ENCODE measurements at places on chromosomes 1 and 21.
A peak's percentile ranks its signal among the peaks of the same experiment; 100 is the strongest.

DNA sequence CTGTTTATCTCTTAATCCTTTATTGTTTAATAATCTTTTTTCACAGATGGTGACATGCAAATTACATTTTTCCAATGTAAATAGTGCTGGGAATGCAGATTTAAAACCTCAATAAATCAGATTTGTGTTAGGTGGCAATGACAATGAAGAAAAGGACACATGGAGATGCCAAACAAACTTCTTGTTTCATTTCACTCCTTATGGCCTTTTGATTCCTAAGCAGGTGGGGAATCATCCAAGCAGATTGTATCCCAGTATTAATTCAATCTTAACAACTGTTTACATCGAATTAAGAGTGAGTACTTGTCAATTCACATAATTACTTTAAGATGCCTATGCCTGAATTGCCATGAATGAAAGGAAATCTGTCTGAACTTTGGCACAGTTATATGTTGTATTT lies 98.9 kb upstream of the RGS18 start:
- DNase-seq: no peak

DNA sequence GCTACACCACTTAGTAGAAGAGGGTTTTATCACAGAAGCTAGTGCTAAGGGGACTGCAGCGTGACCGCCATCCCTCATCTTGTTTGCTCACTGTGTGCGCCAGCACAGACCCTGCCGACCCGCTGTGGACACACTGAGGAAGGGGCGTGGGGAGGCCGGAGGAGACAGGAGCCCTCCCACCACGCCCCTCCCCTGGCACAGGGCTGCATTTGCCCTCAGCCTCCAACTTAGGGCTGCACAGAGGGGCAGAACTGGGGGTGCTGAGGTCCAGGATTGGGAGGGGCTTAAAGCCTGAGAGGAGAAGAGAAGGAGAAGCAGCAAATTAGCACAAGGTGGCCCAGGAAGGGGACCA lies 37.2 kb downstream of the RRP1 start:
- DNase-seq: no peak

DNA sequence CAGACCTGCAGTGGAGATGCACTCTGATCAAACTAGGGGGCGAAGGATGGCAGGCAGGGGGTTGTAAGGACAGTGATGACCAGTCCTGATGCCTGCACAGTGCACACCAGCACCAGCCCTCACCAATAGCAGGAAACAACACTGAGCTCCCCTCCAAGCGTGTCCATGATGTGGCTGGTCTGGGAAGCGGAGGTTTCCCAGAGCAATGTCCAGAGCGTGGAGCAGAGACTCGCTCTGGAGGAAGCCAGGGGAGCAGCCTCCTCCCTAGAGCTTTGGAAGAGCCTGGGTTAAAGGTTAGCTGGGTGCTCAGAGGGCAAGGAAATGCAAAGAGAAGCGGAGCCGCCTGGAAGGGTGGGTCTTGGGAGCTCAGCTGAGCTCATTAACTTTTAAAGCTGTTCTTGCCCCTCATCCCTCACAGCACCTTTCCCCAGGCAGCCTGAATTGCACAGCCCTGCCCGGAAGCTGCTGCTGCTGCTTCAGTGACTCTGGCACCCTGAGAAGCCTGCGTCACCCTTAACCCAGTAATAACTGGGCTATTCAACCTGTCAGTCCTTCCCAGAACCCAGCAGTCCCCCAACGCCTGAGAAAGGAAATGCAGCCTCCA lies 162.2 kb upstream of the RAB4A start:
- DNase-seq: no peak

DNA sequence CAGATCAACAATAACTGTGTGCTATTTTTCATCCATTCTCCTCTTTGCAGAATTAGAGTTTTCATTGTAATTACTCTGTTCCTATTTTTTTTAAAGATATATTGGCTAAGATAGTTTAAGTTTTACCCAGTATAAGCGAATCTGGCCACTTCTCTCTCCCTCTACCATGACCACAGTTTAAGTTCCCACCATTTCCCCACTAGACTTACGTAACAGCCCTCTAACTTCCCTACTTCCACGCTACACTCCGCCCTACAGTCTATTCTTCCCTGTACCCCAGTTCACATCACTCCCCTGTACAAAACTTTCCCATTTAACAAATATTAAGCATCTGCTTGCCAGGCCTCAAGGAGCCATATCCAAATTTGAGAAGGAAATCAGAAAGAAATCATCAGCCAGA lies 16.5 kb downstream of the CTSK start:
- no peak for DNase-seq

GRCh38 chr1:65940126-65940525 lies 147.4 kb downstream of the PDE4B start:
- DNase-seq: no peak

GRCh38 chr21:29704719-29705118 lies 235.1 kb downstream of the GRIK1 start:
- no peak for DNase-seq

GRCh38 chr1:156478250-156478627 lies 22.3 kb downstream of the MEF2D start:
- DNase-seq: no peak

GRCh38 chr1:212677136-212677535 lies 22.5 kb downstream of the BATF3 start:
- DNase-seq: no peak

GRCh38 chr1:221795380-221795779 lies 53.5 kb upstream of the DUSP10 start:
- no peak for DNase-seq

GRCh38 chr1:65650682-65651081 lies 142.0 kb upstream of the PDE4B start:
- no peak for DNase-seq

DNA sequence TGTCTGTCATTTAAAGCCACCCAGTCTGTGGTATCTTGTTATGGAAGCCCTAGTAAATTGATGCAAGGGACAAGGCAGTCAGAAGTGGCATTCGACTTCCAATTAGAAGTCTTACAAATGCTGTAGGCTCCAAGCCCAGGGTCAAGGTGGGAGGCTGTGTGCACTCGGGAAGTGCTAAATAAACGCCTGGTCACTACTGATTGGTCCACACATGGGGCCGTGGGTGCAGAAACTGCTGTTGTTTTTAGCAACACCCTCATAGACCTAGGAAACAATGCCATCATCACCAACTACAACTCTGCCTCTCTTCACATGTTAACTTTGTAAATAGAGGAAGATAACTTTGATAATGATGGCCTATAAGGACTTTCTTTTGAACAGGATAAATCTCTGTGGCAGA lies 20.2 kb upstream of the ZBTB21 start:
- DNase-seq: no peak

- DNase-seq: no peak
These were observed 23.3 kb upstream of the BTG2 start for GRCh38 chr1:203281851-203282661.

DNA sequence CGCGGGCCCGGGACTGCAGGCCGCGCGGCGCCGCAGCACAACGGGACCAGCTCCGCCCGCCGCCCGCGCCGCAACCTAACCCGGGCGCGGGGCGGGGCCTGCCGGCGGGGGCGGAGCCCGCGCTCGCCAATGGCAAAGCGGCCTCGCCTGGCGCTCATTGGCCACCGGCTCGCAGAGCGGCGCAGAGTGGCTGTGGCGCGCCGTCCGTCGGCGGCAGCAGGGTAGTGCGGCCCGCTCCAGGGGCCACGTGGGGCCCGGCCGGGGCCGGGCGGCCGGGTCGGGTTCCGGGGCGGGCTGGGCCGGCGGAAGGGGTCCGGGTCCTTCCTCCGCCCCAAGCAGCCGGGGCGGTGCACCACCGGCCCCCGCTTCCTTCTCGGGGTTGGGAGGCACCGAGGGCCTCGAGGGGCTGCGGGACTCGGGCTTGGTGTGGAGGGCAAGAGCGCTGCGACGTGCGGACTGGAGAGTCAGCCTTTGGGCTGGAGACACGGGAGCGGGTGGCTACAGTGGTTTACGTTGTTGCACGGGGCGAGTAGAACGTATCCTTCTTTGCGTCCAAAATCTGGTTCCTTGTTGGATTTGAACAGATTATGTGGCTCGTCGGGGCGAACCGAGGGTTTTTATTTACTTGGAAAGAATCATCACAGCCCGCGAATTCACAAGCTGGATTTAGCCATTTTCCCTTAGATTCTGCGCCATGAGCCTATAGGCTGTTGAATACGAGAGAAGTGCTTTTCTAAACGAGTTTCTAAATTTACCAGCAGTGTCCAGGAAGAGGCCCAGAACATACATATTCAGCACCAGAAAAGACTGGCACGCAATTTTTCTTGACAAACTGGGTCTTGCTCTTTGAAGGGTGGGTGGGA lies at the start of gene SRM:
TSS of gene SRM (minus strand) at position 51 of the 863 bp plus-strand sequence. CDS start 75 bp downstream, outside the sequence.
- peak; percentile 52 for DNase-seq

DNA sequence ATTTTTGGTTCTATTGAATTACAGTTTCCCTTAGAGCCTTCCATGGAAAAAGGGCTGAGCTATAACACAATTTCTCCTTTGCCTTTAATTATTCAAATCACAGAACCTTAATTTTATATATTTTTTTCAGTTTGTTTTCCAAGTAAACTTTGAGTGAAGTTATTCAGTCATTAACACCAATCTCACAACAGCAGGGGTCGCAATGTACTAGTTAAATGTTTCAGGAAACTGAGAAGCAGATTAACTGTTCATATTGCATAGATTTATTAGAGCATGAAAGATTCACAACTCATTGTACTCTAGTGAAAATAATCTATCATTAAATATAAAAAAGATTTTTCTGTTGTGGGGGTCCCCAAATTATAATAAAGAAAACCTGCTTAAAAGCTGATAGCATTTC lies 64.1 kb downstream of the KIFAP3 start:
- DNase-seq: no peak

DNA sequence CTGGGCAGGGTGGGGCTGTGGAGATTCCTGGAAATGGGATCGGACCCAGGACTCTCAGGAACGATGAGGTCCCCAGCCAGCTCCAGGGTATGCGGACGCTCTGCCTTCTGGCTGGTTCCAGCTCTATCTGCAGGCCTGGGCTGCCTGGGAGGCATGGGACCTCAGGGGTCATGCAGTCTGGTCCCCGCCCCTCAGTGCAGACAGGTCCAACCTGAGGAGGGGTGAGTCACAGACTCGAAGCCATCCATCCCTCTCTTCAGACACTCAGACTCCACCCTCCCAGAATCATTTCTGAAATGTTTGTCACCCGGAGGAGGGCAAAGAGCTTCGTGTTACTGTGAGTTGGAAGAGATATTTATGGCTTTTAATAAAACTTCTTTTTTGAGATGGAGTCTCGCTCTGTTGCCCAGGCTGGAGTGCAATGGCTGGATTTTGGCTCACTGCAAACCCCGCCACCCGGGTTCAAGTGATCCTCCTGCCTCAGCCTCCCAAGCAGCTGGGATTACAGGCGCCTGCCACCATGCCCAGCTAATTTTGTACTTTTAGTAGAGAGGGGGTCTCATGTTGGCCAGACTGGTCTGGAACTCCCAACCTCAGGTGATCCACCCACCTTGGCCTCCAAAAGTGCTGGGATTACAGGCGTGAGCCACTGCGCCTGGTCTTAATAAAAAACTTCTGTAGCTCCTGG lies 5.9 kb upstream of the MYOM3 start:
- DNase-seq: no peak

GRCh38 chr1:38118976-38119375 lies 72.4 kb upstream of the POU3F1 start:
- no peak for DNase-seq

DNA sequence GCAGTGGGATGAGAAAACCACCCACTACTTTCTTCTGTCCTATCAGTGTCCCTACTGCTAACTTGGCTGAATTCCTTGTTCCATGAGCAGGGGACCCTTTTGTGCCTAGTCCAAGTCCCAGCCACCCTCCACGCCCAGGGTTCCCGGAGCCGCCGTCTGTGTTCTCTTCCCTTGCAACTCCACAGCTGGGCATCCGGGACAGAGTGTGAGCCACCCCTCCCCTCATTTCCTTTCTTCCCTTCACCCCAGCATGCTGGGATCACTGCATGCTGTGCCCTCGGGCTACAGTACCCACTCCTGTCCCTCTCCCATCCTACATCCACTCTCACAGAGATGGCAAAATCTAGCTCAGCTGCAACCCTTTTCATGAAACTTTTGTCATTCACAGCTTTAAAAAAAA lies 44.5 kb downstream of the PGBD5 start:
- DNase-seq: no peak

DNA sequence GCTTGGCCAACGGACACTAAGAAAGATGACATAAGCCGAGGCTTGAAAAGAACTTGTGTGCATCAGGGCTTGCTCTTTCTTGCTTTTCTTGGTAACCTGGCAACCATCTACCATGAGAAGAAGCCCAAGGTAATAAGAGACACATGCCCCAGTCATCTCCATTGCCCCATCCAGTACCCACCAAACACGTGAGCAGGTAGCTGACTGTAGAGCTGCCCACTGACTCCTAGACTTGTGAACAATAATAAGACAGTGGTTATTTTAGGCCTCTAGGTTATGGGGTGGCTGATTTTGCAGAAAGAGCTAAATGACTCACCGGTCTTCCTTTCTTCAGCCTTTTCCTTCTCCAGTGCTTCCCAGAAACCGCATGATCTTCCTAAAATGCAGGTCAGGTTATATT lies 105.0 kb upstream of the JUN start:
- DNase-seq: no peak

GRCh38 chr1:24984800-24985522 lies 54.9 kb upstream of the RUNX3 start:
- DNase-seq: no peak

DNA sequence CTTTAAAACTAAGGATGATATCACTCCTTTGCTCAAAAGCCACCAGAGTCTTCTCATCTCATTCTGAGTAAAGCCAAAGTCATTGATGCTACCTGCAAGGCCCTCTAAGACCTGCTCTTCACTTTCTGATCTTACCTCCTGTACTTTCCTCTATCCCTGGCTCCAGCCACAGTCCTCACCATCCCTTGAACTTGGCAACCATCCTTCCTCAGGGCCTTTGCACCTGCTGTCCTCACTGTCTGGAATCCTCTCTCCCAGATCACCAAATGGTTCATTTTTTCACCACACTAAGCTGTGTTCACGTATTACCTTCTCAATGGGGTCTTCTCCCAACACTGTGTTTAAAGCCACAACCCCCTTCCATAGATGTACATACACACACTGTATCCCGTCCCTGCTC lies 4.3 kb upstream of the PHLDA3 start:
- no peak for DNase-seq

DNA sequence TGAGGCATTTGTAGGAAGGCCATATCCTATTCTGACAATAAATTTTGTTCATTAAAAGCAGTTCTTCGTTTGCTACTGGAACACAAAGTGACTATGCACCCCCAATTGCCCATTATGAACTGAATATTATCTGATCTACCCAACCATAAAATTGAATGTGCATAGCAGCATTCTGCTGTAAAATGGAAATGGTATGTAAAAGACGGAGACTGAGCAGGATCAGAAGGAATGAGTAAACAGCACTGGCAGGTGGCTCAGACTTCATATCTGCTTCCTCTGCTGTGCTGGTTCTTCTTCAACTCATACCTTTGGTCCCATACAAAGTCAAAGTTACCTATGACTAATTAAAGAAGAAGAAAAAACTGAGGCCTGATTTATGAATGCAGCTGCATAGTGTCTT lies 339.5 kb downstream of the PLA2G4A start:
- DNase-seq: no peak

DNA sequence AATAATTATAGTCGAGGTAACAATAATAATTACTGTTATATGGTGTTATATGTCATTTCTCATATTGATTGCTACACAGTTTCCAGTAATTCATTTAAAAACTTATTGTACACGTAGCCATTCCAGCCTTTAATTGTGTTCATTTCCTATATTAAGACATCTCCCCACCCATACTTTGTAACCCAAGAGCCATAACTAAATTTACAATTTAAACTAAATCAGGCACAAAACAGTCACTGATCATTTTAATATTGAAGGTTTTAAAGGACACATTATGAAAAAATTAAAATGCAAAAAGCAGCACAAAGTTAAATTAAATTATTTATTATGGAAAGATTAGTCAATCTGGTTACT lies 487.0 kb downstream of the DPYD start:
- DNase-seq: no peak

All from brain pericyte (primary cell).